ENCODE measurements at places on chromosomes 3 and 15. TPM values are rescaled to one million over a fixed set of nuclear protein-coding genes. Genes with fewer than 3 reads are reported as not detected.

Gene CNTN3
- 7.3 TPM for total RNA-seq

Gene CCR9
- total RNA-seq: not detected

Gene MOBP
- not detected for total RNA-seq

Gene APOD
- 343 TPM for total RNA-seq

Gene GCNT3
- total RNA-seq: 0.66 TPM

Gene LHFPL4
- 0.66 TPM for total RNA-seq

Gene MUC4
- not detected for total RNA-seq

Gene SLC24A5
- total RNA-seq: not detected

Gene DTX3L
- total RNA-seq: 17.6 TPM

Gene TRAK1
- total RNA-seq: 24.1 TPM

Gene THBS1
- 139 TPM for total RNA-seq

Gene TERC
- 17.8 TPM for total RNA-seq

Measured in body of pancreas (tissue), 4 donors.